Epithelial cell of proximal tubule (primary cell): ENCODE measurements at places on chromosomes 12 and 14. TPM values are rescaled to one million over a fixed set of nuclear protein-coding genes. Genes with fewer than 3 reads are reported as not detected.

GRCh38 chr12:7832059-7832696 lies 40.5 kb downstream of the SLC2A14 start:
- no peak for DNase-seq

The ADGRD1 gene
- not detected in 2 replicates for total RNA-seq

- no peak for DNase-seq
Measured at GRCh38 chr12:51391283-51392123, at the start of gene GALNT6. Gene GALNT6 (minus strand): TSS chr12:51391406. CDS start chr12:51379781, 11,625 bp downstream.

The CACNA1C gene
- not detected in 2 replicates for total RNA-seq

GRCh38 chr14:99672506-99673304 lies 11.4 kb upstream of the CYP46A1 start:
- no peak for DNase-seq

DNA sequence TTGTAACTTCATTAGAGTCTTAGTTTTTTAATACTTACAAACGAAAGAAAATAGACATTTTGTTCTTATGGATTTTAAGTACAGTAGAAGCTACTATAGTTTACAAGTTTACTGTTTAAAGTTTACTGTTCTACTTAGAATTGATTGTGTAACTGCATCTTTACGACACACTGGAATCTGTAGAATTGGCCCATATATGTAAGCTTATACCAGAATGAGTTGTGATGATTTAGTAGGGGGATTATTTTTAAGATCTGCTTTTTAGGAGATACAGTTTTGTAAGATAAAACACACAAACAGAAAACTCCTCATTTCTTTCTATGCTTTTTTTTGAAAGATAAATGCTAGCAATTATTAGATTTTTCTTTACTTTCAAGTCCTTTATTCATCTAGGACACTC lies 30.2 kb upstream of the NAV3 start:
- DNase-seq: no peak

The POU6F1 gene
- 4.6 and 9.2 TPM in 2 replicates for total RNA-seq

The PLEKHH1 gene
- total RNA-seq: 6.3 and 7.6 TPM in 2 replicates

- no peak for DNase-seq
Measured at GRCh38 chr14:24817212-24818057, 183.4 kb upstream of the GZMB start.

The POP5 gene
- total RNA-seq: 23.1 and 54.5 TPM in 2 replicates

The CNOT2 gene
- 62.6 and 75.3 TPM in 2 replicates for total RNA-seq

The KRT86 gene
- 2.2 and 2.7 TPM in 2 replicates for total RNA-seq

DNA sequence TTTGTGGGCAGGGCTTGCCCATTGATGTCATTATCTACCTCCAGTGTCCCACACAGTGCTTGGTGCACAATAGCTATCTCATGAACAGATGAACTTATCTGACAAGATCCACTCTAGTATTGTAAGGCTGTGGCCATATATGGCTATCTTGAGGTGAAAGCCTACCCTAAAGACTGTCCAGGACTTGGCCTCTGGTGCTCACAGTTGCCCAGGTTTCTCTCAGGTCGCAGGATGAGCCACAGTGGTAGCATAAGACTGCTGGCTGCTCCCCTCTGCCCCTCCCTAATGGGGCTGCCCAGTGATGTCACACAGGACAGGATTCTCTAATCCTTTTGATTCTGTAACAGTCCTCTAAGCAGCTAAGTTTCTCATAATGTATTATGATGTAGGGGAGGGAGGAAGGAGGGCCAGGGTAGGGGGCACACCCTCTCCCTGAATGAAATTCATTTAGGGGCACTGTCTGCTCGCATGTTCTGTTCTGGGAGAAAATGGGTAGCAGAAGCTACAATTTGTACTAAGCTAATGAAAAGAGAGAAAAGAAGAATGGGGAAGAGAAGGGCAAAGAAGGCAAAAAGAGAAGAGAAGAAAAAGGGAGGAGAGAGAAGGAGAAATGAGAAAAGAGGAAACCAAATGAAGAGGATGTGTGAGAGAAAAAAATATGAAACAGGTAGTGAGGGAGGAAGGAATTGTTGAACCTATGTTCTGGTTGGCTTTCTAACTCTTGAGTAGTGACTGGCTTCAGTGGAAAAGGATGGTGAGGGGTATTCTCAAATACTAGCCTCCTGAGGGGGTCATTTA lies 3.4 kb upstream of the PPM1A start:
- DNase-seq: no peak

DNA sequence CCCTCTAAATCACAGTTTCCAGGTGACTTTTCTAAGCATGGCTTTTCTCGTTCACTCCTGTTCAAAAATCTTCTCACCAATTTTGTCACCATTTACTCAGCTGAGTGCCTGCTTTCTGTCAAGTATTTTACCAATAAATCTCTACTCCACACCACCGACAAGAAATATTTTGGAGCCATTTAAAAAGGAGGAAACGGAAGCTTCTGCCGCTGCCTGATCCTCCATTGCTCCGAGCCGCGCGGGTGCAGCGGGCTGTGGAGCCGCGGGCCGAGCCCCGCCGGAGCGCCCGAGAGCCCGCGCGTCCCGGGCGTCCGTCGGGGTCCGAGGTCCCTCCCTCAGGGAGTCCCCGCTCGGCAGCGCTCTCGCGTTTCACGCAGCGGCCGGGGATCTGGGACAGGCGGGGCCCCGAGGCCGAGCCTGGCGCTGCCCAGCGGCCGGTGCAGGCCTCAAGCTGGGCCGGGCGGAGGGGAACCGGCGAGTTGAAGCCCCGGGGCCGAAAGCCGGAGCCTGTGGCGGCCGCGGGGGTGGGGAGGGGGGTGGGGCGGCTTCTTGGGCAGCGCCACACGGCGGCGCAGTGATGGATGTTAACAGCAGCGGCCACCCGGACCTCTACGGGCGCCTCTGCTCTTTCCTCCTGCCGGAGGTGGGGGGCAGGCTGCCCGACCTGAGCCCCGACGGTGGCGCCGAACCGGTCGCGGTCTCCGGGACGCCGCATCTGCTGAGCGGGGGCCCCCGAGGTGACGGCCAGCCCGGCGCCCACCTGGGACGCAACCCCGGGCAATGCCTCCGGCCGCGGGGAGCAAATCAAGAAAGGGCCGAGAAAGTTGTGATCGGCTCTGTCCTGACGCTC lies 1.1 kb upstream of the HEBP1 start:
- no peak for DNase-seq

The RAD9B gene
- total RNA-seq: 0.22 TPM in 1 of 2 replicates, not detected in the other

DNA sequence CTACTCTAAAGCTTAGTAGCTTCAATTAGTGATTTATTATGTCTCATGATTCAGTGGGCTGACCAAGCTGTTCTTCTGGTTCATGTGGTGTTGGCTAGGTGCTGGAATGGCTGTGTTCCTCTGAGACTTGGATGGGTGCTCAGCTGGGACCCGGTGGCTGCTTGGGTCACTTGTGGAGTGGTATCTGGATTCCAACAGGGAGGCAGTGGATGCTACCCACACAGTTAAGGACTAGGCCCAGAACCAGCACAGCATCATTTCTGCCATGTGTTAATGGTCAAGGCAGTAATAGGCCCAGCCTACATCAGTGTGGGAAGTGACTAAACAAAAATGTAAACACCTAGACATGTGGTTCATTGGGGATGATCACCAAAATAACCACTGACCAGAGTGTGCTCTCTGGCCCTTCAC lies 72.2 kb downstream of the FGD4 start:
- DNase-seq: peak; percentile 79

The SLC6A13 gene
- total RNA-seq: 0.22 TPM in 1 of 2 replicates, not detected in the other

DNA sequence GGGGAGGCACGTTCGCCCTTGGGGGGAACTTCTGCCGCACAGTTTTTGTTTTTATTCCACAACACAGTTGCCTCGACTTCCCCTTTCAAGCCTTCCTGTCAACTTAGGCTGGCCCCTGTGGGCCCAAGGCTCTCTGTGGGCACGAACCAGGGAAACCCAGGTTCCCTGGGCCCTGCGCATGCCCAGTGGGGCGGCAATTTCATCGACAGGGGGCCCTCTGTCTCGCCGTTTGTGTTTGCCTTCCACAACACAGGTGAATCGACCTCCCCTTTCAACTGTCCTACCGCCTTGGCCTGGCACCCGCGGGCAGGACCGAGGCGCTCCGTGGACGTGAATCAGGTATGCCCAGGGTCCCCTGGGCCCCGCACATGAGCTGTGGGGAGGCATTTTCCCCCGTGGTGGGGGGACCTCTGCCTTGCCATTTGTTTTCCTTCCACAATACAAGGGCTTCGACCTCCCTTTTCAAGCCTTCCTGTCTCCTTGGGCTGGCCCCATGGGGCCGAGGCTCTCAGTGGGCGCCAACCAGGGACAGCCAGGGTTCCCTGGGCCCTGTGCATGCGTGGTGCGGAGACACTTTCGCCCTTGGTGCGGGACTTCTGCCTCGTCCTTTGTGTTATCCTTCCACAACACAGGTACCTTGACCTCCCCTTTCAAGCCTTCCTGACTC lies 354.0 kb downstream of the ALG10 start:
- DNase-seq: no peak

GRCh38 chr12:49019120-49019430 lies 499 bp upstream of the PRKAG1 start:
- DNase-seq: no peak
